ENCODE measurements at places on chromosomes 16 and 17. TPM values are rescaled to one million over a fixed set of nuclear protein-coding genes. Genes with fewer than 3 reads are reported as not detected.

GRCh38 chr17:13647543-13648021 lies 45.9 kb upstream of the HS3ST3A1 start:
- DNase-seq: peak; percentile 27

GRCh38 chr17:4506892-4507291 lies 8.2 kb downstream of the SPNS2 start:
- no peak for DNase-seq

GRCh38 chr16:54055191-54055590 lies 231.4 kb downstream of the IRX3 start:
- DNase-seq: no peak

- peak; percentile 62 for DNase-seq
Observed at GRCh38 chr17:8300627-8301242, 5.5 kb upstream of the SLC25A35 start.

- DNase-seq: no peak
Observed at GRCh38 chr17:67573987-67574657, 143.6 kb upstream of the NOL11 start.

DNA sequence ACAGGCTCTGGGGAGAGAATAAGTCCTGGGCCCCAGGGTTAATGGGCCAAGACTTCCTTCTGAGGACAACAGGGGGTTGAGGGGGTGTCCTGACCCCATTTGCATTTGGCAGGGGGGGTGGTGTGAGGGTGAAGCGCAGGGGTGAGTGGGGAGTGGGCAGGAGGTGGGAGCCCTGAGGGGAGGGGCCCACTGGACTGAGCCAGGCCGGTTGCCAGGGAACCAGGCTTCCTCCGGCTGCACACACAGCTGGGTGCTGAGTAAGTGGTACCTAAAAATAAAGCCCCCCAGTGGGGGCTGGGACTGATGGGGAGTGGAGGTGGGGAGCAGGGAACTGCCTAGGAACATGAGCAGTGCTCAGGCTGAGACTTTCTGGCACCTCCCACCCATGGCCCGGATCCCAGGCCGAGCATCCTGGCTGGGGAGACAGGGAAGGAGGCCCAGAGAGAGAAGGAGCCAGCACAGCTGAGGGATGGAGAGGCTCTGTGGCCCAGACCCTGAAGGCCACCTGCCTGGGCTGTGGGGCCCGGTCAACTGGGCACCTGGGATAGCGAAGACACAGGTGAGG lies 7.5 kb upstream of the RASD1 start:
- DNase-seq: no peak

DNA sequence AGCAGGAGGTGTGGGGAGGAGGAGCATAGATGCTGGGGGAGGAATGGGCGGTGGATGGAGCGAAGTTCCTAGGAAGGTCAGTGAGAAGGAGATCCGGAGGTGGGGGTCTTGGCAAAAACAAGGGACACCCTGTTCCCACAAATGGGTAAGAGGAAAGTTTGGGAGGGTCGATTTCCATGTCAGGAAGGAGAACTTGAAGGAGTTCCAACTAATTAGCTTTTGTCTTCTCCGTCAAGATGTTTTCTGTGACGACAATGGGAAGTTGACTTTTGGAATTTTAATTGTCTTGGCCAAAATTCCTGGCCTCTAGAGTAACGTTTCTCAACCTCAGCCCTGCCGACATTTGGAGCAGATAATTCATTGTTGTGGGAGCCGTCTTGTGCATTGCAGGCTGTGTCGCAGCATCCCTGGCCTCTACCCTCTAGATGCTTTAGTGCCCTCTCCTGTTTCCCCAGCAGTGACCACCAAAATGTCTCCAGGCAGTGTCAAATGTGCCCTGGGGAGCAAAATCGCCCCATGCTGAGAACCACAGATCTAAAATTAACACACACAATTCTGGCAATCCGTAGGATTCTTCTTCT lies 97.1 kb downstream of the PITPNC1 start:
- peak; percentile 45 for DNase-seq

- DNase-seq: no peak
Observed at GRCh38 chr16:14109782-14110727, 38.9 kb downstream of the MRTFB start.

GRCh38 chr16:1766231-1766630 lies 5.1 kb downstream of the NME3 start:
- DNase-seq: no peak

GRCh38 chr16:26453215-26453614 lies 613.5 kb upstream of the C16orf82 start:
- DNase-seq: no peak

DNA sequence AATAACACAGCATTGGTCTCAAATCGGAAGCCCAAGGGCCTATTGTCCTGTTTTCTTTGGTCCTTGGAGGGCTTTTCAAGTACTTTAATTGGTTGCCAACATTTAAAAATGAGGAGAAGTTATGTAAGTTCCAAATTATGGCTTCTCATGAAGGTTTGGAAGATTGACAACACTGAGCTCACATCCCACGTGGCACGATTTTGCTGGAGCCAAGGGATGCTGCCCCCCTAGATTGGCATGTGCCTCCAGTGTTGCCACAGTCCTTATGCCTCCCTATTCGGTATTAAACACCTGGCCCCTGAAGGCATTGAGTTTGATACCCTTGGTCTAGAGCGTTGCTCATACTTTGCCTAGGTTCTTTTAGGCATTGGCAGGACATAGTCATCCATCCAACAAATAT lies 108.0 kb downstream of the ZNF18 start:
- DNase-seq: no peak

- no peak for DNase-seq
Observed at GRCh38 chr16:88635671-88636319, 2.6 kb upstream of the IL17C start.

DNA sequence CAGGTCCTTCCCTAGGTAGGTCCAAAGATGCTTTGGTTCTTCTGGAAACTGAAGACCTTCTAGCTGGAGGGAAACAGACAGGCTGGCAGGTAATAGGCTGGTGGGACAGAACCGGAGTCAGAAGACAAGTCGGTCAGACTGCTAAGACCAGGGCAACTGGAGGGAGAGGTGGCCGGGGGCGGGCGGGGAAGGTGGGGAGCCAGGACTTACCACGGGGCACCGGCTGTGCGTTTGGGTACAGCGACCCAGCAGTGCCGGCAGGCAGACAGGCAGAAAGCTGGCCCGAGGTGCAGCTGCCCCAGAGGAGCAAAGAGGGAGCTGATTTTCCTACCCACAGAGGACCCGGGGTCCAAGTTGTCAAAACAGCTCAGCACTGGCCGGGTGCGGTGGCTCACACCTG lies 575 bp downstream of the SLC52A1 start:
- no peak for DNase-seq

GRCh38 chr17:51653878-51654277 lies 393.5 kb downstream of the UTP18 start:
- no peak for DNase-seq

DNA sequence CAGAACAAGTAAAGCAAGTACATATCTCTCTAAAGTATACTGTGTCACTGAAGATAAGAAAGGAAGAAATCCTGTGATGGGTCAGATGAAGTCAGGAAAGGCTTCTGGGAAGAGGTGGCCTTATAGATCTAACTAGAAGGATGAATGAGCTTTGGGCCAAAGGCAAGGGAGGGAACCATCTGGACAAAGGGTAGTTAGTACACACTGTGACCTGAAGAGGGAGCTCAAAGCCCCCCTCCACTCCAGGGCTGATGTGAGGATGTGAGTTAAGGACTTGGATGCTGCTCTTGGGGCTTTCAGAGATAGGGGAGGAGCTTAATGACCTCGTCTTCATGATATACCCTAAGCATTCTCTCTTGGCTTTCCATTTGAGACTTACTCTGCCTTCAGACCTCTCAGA lies 185.3 kb upstream of the CACNG3 start:
- no peak for DNase-seq

DNA sequence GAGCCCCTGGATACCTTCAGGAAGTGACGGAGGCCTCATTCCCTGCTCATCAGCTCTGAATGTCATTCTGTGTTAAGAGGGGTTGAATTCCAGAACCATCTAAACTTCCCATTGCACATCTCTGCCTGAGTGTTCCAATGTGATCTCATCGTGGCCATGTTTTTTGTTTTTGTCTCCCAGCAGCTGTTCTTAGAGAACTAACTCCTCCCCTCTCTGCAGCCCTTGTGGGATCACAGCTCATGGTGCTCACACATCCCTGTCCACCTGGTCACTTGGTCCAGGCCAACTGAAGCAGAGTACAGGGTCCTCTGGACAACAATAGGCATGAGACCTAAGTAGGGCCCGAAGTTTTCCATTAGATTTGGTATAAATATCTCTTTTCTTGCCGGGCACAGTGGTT lies 6.0 kb upstream of the SYT17 start:
- DNase-seq: no peak

DNA sequence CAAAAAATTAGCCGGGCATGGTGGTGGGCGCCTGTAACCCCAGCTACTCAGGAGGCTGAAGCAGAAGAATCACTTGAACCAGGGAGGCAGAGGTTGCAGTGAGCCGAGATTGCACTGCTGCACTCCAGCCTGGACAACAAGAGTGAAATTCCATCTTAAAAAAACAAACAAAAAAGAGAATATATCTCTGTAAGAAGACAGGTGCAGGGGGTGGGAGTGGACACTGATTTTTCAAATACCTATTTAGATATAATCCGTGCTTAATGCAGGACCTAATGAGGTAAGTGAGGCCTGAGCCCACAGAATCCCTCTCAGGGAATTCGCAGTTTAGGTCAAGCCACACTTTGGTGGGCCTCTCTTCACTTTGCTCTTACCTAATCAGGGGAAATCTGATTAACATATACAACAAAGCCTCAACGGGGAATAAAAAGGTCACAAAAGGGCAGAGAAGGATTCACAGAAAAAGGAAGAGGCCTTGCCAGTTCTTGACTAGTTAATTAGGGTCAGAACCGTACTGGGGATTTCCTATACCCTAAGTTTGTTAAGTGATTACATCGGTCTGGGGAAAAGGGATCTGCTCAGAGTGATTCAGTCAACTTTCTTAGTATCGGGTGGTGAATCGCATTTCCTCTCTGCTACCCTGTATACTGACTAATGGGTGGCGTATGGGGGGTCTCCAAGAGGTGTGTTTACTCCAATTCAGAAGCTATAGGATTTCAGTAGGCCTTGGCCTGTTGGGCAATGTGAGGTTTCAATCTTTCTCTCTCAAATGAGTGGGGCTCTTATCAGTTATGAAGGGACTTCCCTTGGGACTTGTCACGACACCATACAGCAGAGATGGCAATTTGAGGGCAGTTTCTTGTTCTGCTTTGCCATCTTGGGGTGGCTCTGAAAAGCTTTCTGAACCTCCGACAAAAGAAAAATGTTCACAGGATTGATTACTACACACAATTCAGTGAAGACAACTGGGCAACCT lies 1.9 kb upstream of the NFAT5 start:
- peak; percentile 39 for DNase-seq

DNA sequence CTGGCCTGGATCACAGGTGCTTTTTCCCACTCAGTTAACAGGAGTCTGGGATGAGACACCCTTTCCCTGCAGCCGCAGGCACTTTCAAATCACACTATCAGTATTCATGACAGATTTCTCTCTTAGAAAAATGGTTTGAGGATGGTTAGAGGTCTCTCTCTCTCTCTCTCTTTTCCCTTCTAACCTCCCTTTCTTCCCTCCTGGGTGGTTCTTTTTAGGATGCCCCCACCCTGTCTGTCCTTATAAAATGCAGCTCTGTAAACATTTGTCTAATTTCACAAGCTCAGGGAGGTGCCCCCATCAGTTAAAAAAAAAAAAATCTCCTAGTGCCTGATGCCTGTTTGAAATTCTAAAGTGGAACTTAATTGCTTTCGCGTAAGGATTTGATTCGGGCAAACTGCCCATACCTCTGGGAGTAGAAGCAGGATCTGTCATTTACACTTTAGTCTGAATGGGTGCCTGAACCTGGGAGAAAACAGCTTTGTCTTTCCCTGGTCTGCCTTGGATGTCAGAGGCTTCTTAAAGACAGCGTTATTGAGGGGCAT lies 158.8 kb downstream of the CCDC182 start:
- DNase-seq: no peak

DNA sequence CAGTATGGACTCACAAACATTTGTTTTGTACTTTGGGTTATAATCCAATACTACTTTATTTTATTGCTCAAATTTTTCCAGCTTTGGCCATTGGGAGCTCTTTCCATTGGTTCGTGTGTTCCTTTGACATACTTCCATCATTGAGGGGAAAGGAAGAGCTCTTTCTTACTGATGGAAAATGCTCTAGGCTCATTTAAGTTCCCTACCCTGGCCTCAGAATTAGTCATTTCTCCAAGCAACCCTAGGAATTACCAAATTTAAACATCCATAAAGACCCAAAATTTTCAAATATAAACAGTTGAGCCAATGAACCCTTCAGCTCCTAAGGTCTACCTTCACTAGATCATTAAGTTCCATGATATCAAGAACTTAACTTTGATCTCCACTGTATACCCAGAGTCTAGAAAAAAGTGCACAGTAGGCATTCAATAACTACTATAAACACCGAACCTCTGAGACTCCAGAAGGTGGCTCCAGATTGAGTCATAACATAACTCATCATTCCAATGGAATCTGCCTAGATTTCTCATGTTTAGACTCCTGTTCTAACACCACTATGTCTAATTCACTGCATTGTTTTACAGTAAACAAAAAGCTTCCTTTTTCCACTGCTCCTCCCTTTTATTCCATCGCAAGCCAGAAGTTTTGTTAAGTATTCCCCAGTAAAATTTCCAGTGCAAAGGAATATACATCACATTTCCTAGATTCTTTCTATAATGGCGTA lies 39.0 kb downstream of the SMURF2 start:
- peak; percentile 89 for DNase-seq

GRCh38 chr16:82252582-82252981 lies 82.6 kb upstream of the MPHOSPH6 start:
- DNase-seq: no peak

- no peak for DNase-seq
Observed at GRCh38 chr16:1180549-1181403, 27.9 kb downstream of the CACNA1H start.

- peak; percentile 82 for DNase-seq
Observed at GRCh38 chr17:28925912-28926365, 23.1 kb upstream of the DHRS13 start.

DNA sequence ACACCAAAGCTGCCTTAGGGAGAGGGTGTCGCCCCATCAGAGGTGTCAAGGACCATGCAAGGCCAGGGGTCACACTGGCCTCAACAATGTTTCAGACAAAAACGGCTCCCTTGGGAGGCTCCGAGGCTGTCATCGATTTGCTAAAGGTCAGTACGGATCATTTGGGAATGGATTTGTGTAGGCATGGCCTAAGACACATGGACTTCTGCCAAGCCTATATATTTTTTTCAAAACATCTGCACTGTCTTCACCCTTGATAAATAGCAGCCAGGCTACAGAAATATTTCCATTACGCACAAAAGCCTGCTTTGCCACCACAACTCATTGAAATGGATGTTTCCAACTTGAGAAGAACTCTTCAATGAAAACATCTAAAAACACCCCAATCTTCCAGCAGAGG lies 10.3 kb downstream of the CUEDC1 start:
- peak; percentile 10 for DNase-seq

The SMIM22 gene
- not detected for total RNA-seq

The ABCA9 gene
- not detected for total RNA-seq

The NETO2 gene
- total RNA-seq: 10.2 TPM

The GNAO1 gene
- not detected for total RNA-seq

The SEPHS2 gene
- 31.2 TPM for total RNA-seq

The CD7 gene
- not detected for total RNA-seq

The PRAC2 gene
- total RNA-seq: not detected

The SLFN14 gene
- total RNA-seq: not detected

The ATXN1L gene
- 14.8 TPM for total RNA-seq

The RNU2-1 gene
- 4,988 TPM for total RNA-seq

The KRT36 gene
- not detected for total RNA-seq

The ENPP7 gene
- total RNA-seq: not detected

The SYCE1L gene
- not detected for total RNA-seq

The SLFN11 gene
- total RNA-seq: 25.1 TPM
